ENCODE measurements at places on chromosomes 12 and 14.

DNA sequence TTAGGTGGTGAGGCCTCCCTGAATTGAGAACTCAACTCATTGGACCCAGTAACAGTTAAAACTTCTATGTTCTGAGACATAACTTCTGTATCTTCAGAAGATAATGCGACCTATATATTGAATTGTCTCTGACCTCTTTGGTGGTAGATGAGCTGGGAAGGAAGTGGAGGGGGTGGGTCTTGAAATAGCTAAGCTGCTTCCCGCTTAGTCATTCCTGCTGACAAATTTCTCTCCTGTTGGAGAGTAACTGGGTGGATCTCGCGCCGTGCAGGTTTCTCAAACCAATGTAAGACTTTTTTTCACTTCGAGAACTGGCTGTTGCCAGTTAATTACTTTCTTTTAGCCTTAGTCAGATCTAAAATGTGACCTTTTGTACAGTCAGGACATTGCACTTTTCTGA is 100.8 kb downstream of the PPHLN1 start:
- no peak for DNase-seq

- no peak for DNase-seq
Observed at GRCh38 chr12:5924342-5924741, 20.7 kb downstream of the ANO2 start.

DNA sequence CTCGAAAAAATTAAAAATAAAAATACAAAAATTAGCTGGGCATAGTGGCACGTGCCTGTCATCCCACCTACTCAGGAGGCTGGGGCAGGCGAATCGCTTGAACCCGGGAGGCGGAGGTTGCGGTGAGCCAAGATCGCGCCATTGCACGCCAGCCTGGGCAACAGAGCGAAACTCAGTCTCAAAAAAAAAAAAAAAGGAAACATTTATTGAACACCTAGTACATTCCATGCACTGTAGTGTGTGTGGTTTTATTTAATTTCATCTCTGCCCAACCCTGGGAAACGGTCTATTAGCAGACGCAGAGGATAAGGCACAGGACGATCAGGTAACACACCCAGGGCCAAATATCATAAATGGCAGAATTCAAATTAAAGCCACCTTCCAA is 35.8 kb upstream of the SINHCAF start:
- no peak for DNase-seq

DNA sequence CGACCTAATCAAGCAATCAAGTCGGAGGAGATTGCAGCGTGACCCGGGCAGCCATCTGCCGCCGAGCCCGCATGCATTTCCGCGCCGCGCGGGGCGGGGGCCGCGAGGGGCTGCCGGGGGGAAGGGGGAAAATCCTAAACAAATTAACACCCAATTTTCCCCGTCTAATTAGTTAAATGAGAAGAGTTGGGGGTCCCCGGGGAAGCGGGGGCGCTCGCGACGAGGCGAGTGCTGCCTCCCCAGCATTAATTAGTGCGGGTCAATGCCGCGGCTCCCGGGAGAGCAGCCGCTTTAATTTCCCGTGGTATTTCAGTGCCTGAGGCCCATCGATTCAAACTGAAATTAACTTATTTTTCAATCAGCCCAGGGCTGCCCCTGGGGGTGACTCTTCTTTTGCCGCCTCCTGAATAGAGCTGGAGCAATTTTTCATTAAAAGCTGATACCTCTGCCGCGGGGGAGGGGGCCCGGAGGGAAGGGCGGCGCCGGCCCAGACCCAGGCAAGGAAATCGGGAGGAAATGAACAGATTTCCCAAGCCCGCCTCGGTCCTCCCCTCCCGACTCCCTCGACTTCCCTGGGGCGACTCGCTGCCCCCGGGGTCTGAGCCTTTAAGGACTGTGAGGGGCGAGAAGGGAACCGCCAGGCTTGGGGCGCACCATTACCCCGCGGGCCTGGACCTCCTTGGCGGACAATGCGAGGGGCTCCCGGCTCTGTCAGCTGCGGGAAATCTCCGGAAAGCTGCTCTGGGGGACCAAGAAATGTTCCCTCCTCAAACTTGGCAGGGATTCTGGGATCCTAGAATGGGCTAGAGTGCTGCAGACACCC is 18.9 kb downstream of the VSX2 start:
- no peak for DNase-seq

GRCh38 chr14:100871234-100872186 is 32.0 kb downstream of the RTL1 start:
- DNase-seq: no peak

- DNase-seq: no peak
Observed at GRCh38 chr12:27969624-27970400, 2.7 kb downstream of the PTHLH start.

DNA sequence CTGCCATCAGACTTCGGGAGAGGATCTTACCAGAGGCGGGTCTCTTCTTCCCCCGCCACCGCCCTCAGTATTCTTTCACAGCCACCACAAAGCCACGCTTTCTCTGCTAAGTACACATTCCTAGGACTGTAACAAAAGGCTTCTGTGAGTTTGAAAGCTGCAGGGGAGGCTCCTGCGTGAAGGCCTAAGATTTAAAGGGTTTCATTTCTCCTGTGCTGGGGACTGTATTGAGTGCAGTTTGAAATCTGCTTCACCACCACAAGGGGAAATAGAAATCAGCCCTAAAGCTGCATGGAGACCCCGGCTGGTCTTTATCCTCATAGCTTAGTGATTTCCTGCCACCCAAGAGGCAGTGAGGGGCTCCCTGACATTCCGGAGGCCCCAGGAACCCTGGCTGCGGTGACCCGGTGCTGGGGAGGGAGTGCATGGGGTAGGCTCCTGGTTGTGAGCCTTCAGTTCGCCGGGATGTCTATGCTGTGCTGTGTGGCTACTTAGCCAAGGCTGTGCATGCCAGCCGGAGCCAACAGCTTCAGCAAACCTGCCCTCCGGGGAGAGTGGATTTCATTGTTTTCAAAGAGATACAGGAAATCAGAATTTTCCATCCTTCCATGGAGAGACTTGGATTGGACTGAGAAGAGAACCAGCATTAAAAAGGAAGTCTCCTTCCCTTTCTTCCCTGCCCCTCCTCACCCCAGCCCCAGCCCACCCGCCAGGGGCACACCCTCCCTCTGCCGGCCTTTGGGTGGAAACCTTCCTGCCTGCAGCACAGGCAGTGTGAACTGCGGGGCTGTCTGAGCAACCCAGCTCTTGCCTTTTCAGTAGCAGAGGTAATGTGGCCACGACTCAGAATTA is 163.3 kb downstream of the ETV6 start:
- peak; percentile 19 for DNase-seq

GRCh38 chr12:48342980-48343379 is 7.7 kb downstream of the ZNF641 start:
- DNase-seq: no peak

GRCh38 chr14:57089901-57090300 is 178.8 kb downstream of the EXOC5 start:
- no peak for DNase-seq

Data from NCI-H2107 (cell line).